NCI-H2081 (cell line): ENCODE measurements at places on chromosomes 1 and 21.

DNA sequence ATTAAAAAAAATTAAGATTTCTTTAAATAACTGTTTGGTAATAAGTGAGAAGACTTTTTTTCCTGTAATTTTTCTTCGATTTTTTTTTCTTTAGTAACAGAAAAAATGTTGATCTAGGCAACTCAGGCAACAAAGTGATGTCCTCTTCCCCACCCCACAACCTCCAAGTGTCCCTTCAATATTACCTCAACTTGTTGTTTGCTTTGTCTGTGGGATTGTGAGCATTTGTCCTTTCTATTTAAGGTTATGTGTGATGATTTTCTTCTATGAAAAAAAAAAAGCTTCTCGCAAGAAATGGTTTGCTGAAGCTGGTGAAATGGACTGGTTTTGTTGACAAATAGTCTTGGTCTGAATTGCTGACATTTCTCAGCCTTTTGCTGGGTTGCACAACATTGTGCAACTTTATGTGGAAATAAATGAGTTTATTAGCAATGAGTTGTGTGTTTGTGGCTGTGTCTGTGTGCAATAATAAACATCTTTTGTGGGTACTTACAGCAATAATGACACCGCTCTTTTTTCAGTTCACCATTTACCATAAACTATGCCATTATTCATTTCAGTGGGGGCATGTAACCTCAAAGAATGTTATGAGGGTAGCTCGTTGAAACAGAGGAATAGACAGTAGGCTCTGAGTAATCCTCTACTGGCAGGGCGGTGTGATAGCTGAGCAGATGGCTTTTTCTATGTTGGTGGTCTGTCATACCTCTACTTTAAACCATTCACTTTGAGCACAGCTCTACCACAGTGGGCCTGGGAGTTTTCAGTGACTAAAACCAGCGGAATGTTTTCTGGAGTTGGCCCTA lies 218.4 kb downstream of the HLX start:
- no peak for DNase-seq

GRCh38 chr1:52569449-52570210 lies 16.7 kb upstream of the TUT4 start:
- DNase-seq: no peak

GRCh38 chr1:21478356-21478755 lies 30.9 kb upstream of the ALPL start:
- no peak for DNase-seq

- DNase-seq: no peak
Observed at GRCh38 chr1:184626076-184627006, 128.3 kb downstream of the EDEM3 start.

DNA sequence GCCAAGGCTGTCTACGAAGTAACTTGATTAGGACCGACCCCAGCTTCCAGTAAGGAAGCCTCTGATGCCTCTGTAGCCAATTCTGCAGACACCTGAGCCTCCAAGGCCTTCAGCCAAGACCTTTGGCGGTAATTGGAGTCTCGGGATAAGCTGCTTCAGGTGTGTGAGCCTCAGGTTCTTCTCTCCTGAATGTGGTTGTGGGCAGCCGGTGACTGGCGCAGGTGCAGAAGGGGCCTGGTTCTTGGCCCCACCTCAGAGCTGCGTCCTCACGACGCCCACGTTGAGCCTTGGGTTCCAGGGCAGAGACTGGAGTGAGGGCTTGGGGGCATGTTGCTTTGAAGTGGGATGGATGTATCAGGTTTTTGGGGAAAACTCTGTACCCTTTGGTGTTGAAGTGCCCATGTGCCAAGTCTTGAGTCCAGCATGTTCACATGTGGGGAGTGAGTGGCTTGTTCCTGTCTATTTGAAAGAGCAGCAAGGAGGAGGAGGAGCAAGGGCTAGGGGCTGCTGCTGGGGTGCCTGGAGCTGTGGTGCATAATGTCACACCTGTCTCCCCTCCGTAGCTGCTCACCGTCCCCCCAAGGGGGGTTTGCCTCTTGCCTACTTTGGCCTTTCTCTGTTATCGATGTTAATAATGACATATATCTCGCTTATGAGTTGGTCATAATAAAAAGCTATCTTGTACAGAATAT lies 1.4 kb downstream of the PSEN2 start:
- DNase-seq: no peak

DNA sequence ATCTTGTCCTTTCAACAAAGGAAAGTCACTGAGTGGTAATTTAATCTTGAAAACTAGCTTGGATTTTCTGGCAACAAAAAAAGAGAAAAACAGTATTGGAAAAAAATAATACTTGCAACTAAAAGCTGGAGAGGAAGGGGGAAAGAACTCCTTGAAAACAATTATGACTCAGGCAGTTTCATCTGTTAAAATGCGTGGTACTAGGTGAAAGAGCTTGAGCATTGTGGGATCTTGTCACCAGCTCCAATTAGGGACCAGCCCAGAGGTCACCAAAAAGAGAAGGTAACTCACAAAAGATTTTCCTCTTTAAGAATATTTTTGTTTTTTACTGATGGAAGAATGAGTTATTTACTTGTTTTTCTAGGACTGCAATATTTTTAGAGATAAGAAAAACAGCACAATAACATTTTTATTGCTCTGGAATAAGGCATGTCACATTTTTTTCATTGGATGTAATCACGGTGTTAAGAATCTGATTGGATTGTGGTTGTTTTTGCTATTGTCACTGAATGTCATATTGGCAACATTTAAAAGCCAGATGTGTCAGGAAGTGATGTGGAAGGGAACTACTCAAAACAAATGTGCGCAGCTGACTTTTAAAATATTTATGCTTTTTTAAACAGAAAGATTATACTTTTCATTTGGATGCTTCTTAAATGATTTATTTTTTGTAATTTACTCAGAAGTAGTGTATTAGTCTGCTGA lies 78.5 kb upstream of the ADAMTS5 start:
- no peak for DNase-seq

- DNase-seq: no peak
Observed at GRCh38 chr1:201063145-201063544, 39.6 kb upstream of the KIF21B start.

- DNase-seq: peak; percentile 32
Observed at GRCh38 chr21:42118901-42119300, 47.8 kb downstream of the UMODL1 start.

DNA sequence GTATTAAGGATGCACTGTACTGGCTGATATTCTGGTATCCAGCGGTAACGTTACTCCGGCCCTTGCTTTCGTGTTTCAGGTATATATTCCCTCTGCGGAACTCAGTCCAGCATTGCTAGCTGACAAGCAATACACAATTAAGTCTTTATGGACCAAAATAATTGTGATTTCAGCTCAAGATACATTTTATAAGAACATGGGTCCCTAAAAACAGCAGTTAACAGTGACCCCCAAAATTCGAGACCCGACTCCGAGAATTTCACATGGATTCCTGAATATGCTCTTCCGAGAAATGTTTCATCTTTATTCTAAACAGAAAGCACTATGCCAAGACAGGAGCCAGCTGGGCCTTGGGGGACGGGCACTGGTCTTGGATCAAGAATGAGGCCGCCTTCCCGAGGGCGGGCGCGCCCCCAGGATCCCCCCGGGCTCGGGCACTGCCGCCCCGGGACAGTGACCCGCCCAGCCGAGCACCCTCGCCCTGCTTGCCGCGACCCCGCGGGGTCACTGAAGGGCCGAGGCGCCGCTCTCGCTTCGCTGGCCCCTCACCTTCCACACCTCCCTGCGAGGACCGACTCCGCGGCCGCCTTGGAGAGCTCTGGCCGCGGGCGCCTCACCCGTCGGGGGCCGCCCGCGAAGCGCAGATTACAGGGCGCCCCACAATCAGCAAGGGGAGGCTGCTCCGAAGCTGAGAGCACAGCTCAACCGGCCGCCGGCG lies 610 bp downstream of the SCYL3 start:
- DNase-seq: peak; percentile 32

DNA sequence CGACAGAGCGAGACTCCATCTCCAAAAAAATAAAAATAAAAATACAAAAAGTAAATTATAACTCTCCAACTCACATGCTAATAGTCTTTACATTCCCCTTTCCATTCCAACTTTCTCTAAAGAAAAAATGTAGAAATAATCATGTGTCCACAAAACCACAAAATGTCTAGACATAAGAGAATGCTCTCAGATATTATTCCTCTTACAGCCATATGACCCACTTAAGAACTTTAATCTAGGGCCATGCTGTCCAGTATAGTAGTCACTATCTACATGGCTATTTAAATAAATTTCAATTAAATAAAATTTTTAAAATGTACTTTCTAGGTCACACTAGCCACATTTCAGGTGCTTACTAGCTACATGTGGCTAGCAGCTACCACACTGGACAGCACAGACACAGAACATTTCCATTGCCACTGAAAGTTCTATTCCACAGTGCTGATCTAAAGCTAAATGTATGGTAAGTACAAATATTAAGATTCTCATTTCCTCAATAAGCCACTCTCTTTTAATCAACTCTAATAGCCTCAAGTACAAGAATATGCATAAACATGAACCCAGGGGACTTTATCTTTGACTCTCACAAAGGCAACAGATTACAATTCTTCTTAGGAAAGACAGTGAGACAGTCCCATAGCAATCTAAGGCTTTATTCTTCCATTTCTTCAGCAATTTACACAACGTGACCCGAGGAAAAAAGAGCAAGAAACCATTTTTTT lies 138.6 kb downstream of the RERE start:
- no peak for DNase-seq

DNA sequence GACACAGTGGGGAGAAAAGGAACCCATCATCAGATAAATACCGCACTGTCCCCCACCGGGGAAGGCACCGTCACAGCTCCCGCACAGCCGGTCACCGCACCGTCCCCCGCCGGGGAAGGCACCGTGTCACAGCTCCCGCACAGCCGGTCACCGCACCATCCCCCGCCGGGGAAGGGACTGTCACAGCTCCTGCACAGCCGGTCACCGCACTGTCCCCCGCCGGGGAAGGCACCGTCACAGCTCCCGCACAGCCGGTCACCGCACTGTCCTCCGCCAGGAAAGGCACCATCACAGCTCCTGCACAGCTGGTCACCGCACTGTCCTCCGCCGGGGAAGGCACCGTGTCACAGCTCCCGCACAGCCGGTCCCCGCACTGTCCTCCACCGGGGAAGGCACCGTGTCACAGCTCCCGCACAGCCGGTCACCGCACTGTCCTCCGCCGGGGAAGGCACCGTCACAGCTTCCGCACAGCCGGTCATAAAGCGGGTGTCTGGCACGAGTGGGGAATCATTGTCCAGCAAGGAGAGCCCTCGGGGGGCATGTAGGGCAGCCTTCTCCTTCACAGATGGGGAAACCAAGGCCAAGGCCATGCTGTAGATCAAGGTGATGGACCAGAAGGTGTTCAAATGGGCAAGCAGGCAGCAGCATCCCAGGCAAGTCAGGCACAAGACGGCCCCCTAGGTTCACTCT lies 280.1 kb downstream of the NPHP4 start:
- no peak for DNase-seq

GRCh38 chr1:99069146-99069545 lies 64.5 kb upstream of the PLPPR5 start:
- no peak for DNase-seq

DNA sequence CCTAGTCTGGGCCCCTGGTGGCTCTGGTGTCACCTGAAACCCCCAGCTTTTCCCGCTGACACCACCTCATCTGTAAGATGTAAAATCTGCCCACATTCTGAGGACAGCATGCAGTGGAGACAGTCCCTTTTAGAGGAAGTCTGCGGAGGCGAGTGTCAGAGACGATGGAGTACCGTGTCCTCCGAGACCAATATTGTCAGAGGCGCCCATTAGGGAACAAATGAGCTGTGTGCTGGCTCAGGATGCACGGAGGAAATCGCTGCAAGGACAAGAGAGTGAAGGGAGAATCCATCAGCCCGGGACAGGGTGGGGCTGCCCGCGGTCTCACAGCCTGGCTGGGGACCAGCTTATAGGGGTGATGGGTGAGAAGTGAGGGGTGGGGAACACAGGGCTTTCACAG lies 214.8 kb downstream of the MATN1 start:
- DNase-seq: no peak

GRCh38 chr1:222464841-222465210 lies 83.1 kb downstream of the HHIPL2 start:
- DNase-seq: peak; percentile 84

GRCh38 chr1:23478896-23479665 lies 4.9 kb downstream of the ASAP3 start:
- DNase-seq: no peak

GRCh38 chr1:207871117-207871649 lies 39.7 kb downstream of the CD34 start:
- DNase-seq: no peak

- no peak for DNase-seq
Observed at GRCh38 chr21:31896019-31896418, 23.2 kb downstream of the HUNK start.

DNA sequence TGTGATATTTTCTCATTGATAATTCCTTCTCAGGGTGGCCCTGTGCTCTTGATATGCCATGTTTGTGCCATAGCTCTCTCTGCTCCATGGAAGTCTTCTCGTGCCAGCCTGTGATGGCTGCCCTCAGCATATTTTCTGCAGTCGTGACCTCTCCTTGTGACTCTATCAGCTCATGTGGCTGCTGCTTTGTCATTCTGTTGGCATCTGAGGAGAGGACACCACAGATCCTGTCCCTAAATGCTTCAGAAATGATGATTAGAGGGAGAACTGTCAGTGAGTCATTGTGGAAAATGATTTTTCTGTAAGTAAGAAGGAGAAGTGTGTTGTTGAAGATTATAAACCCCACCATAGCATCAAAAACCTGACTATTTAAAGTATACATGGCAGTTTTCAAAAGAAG lies 286.0 kb downstream of the ADGRL2 start:
- DNase-seq: no peak

DNA sequence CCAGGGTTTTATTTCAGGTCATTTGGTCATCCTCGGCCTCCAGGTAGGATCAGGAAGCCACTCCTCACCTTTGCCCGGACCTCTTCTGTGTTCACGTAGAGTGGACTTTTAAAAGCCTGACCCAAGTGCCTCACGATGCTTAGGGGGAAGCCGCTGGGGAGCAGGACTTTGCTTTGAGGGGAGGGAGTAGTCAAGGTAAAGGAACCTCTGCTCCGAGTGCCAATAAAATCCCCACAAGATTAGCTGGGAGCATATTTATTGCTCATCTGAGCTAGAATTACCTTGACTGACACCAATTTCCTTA lies 603 bp upstream of the DHRS3 start:
- DNase-seq: no peak

DNA sequence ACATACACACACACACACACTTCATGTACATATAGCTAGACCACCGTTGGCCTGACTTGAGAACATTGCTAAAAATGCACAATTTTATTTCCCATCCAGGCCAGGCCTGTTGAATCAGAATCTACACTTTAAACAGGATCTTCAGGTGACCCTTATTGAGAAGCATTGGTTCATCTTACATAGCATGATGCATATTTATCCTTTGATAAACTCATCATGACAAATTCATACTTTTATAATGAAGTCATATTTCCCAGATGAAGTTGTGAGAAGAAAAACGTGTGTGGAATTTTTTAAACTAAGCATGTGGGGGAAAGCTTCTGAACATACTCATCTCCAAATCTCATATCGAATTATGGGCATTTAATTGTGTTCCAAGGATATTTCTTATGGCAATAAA lies 877.7 kb downstream of the MRPL39 start:
- no peak for DNase-seq

- no peak for DNase-seq
Observed at GRCh38 chr21:45970674-45971615, 10.6 kb upstream of the COL6A1 start.

- peak; percentile 66 for DNase-seq
Observed at GRCh38 chr1:156281693-156282478, 739 bp downstream of the SMG5 start.
